ENCODE measurements at places on chromosomes 2 and 18.

- no peaks in the 10 kb centered on the region for H3K36me3 ChIP-seq
- no peak for DNase-seq
- no peak overlapping the region for H3K4me3 ChIP-seq
- H3K4me1 ChIP-seq: no peaks in the 10 kb centered on the region
- H3K27me3 ChIP-seq: no peaks in the 10 kb centered on the region
- no peak overlapping the region for H3K27ac ChIP-seq
Measured at GRCh38 chr18:31077878-31078277, 24.3 kb downstream of the DSC2 start.

- no peak overlapping the region for H3K4me3 ChIP-seq
- no peaks in the 10 kb centered on the region for H3K36me3 ChIP-seq
- peaks cover 4% of the 10 kb centered on the region for H3K4me1 ChIP-seq
- H3K27ac ChIP-seq: no peak overlapping the region
Measured at GRCh38 chr2:234701421-234701820, 204.5 kb upstream of the ARL4C start.

DNA sequence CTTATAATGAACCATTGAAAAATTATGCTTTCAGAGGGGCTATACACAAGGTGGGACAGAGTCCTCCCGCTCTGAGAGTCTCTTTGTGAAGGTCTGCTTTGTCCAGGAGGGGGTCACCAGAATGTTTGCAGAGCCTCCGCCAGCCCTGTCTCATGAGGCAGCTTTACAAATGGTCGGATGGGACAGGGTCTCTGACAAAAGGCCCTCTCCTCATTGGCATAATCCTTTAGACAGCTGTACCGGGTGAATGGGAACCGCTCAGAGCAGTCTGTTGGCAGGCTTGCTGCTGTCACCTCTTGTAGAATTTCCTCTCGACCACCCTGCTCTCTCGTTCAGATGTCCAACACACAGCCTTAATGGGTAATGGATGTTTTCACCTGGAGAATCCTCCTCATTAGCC, 40.2 kb upstream of the TGIF1 start:
- H3K4me1 ChIP-seq: peaks cover 24% of the 10 kb centered on the region
- no peak for DNase-seq
- no peak overlapping the region for H3K4me3 ChIP-seq
- no peaks in the 10 kb centered on the region for H3K27me3 ChIP-seq

GRCh38 chr2:59935005-59935404, 618.4 kb downstream of the BCL11A start:
- H3K4me3 ChIP-seq: no peak overlapping the region
- H3K27me3 ChIP-seq: no peaks in the 10 kb centered on the region
- no peak for DNase-seq
- no peaks in the 10 kb centered on the region for H3K4me1 ChIP-seq

DNA sequence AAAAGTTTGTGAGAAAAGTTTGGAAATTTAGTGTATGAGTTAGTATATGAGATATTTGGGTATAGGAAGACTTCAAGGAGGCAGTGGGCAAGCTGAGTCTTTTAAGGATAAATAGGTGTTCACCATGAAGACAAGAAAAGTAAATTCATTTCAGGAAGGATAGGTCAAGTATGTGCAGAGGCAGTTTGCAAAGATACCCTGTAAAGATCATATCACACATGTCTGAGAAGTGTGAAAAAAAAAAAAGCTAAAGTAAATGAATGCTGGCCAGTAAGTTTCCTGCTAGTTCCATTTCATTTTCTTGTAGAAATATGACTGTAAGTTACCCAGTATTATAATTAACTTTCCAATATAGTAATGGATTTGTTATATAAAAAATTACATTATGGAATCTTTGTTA, 131.0 kb downstream of the PHLPP1 start:
- H3K27me3 ChIP-seq: no peaks in the 10 kb centered on the region
- no peak overlapping the region for H3K4me3 ChIP-seq
- H3K4me1 ChIP-seq: peaks cover 28% of the 10 kb centered on the region
- no peak for DNase-seq

DNA sequence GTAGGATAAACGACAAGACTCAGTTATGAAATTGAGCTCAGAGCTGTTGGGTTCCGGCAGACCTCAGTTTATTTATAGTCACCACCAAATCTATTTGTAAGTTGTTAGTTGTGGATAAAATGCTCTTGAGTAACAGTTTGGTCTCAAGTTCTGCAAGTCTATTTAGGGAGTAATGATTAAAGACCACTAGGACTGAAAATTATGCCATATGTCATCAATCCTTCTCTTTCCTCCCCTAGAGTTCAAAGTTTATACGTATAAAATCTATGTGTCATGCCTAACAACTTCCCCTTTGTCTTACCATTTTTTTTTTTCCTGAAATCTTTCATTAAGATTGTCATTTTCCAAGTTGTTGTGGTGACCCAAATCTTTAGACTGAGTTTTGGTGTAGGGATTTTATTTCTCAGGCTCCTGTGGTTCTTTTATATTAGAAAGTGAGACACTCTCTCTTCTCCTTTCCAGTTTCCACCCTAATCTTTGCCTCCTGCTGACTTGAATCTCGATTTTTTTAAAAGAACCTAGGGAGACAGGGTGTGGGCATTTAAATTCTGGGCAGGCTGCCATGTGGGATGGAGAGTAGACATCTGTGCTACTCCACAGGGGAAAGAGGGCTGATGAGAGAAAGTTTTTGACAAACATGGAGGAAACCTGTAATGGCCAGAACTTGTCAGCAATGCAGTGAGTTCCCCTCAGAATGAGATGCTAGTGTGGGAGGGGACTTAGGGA, 51.0 kb downstream of the LAMA3 start:
- no peaks in the 10 kb centered on the region for H3K36me3 ChIP-seq
- peaks cover 17% of the 10 kb centered on the region for H3K27me3 ChIP-seq
- no peak for DNase-seq

DNA sequence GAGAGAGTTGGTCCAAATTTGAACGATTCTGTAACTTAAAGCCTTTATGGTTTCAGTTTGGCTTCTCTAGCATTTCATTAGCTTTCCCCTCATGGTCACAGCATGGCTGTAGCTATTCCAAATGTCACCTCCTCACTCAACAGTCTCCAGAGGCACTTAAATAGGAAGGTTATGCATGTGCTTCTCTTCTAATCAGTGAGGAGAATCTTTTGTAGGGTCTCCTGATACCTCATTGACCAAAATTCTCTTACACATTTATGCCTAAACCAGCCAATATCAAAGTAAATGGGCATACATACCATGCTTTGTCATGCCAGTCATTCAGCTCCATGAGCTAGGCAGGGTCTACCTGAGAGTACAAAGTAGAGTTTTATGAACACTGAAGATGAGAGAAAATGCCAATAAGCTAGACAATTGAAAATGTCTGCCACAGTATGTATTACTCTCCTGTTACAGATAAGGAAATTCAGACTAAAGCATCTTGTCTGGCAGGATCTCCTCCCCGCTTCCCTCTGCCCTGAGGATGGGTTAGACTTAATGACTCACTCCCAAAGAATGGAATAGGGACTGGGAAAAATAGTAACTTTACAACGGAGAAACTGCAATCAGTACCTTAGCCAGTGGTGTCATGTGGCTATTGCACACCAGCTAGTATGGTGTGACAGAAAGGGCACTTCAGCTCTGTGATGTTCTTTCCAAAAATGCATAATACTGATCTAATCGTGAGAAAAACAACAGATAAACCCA, 15.4 kb downstream of the DSG2 start:
- no peak overlapping the region for H3K27ac ChIP-seq
- H3K4me3 ChIP-seq: no peak overlapping the region
- DNase-seq: no peak
- H3K27me3 ChIP-seq: no peaks in the 10 kb centered on the region
- H3K4me1 ChIP-seq: no peaks in the 10 kb centered on the region

DNA sequence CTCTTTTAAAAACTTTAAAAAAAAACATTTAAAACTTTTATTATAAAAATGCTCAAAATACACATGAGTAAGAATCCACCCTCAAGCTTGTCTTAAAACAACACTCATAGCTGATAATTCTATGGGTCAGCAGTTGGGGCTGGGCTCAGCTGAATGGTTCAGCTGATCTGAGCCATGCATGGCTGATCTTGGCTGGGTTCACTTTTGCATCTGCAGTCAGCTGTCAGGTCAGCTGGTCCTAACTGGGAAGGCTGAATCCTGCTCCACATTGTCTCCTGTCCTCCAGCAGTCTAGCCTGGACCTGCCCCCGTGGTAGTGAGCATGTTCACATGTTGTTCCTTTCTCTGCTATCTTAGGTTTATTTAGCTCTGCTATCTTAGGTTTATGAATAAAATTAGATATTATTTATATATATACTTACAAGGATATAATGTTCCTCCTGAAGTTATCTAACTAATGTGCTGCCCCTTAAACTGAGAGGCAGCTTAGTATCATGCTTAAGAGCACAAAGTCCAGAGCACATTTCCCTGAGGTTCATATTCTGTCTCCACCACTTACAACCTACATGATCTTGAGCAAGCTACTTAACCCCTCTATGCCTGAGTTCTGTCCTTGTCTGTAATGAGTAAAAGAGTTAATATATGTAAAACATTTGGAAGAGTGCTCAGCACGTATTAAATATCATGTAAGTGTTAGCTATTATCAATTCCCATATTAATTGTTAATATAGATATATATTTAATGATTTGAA, 309.4 kb downstream of the PTPRM start:
- no peaks in the 10 kb centered on the region for H3K36me3 ChIP-seq
- no peak overlapping the region for H3K4me3 ChIP-seq
- H3K4me1 ChIP-seq: no peaks in the 10 kb centered on the region
- no peak for DNase-seq
- H3K27ac ChIP-seq: no peak overlapping the region

- DNase-seq: no peak
- H3K4me1 ChIP-seq: no peaks in the 10 kb centered on the region
- no peak overlapping the region for H3K27ac ChIP-seq
Measured at GRCh38 chr2:79832511-79833234, 319.8 kb downstream of the CTNNA2 start.

GRCh38 chr2:113283704-113284284, 5.1 kb upstream of the PAX8 start:
- H3K36me3 ChIP-seq: no peaks in the 10 kb centered on the region
- no peak for DNase-seq
- no peak overlapping the region for H3K27ac ChIP-seq
- no peaks in the 10 kb centered on the region for H3K4me1 ChIP-seq

- peaks cover 8% of the 10 kb centered on the region for H3K27me3 ChIP-seq
- no peaks in the 10 kb centered on the region for H3K36me3 ChIP-seq
- no peak for DNase-seq
Measured at GRCh38 chr2:31216734-31217133, 581 bp downstream of the CAPN14 start.

DNA sequence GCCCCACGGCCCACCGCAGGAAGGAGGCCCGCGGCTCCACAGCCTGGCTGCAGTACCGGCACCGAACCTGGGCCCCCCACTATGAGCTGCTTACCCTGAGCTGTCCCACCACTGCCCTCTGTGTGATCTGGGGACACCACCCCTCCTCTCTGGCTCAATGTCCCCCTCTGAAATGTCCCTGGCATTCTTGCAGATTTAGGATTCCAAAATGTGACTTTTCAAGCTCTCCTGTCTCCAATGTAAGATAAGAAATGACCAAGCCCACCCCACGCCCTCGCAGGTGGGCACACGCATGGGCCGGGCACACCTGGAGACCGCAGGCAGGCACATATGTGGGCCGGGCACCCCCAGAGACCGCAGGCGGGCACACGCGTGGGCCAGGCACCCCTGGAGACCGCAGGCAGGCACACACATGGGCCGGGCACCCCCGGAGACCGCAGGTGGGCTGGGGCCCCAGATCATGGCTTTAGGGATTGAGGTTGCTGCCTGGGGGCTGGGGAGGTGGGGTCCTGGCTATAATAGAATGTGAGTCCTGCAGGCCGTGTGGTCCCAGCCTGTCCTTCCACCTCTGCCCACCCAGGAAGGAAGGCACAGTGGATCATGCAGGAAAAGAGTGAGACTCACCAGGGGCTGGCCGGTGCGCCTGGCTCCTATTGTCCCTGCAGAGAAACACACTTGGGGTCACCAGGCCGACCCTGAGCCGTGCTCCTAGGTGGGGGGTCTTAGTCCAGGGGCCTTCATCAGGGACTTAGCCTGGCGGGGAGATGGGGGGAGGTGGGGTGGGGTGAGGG, 7.2 kb downstream of the PDCD1 start:
- DNase-seq: no peak
- peaks cover 1% of the 10 kb centered on the region for H3K27me3 ChIP-seq
- H3K4me3 ChIP-seq: no peak overlapping the region
- no peaks in the 10 kb centered on the region for H3K36me3 ChIP-seq
- H3K4me1 ChIP-seq: peaks cover 5% of the 10 kb centered on the region

- H3K4me3 ChIP-seq: no peak overlapping the region
- H3K36me3 ChIP-seq: no peaks in the 10 kb centered on the region
- no peaks in the 10 kb centered on the region for H3K4me1 ChIP-seq
- H3K27me3 ChIP-seq: no peaks in the 10 kb centered on the region
- H3K27ac ChIP-seq: no peak overlapping the region
- no peak for DNase-seq
Measured at GRCh38 chr2:214107726-214108125, 303.1 kb upstream of the VWC2L start.

- peaks cover 5% of the 10 kb centered on the region for H3K27me3 ChIP-seq
- no peak for DNase-seq
- H3K4me1 ChIP-seq: no peaks in the 10 kb centered on the region
- H3K4me3 ChIP-seq: no peak overlapping the region
- H3K27ac ChIP-seq: no peak overlapping the region
Measured at GRCh38 chr2:199895406-199895805, 15.7 kb upstream of the C2orf69 start.

GRCh38 chr2:3443506-3444084, 64.1 kb downstream of the TRAPPC12 start:
- DNase-seq: no peak
- no peak overlapping the region for H3K4me3 ChIP-seq
- H3K27me3 ChIP-seq: no peaks in the 10 kb centered on the region
- no peak overlapping the region for H3K27ac ChIP-seq
- H3K4me1 ChIP-seq: peaks cover 16% of the 10 kb centered on the region

GRCh38 chr18:32915516-32915915, 142.7 kb upstream of the KLHL14 start:
- H3K27ac ChIP-seq: no peak overlapping the region
- no peak for DNase-seq
- H3K27me3 ChIP-seq: no peaks in the 10 kb centered on the region
- no peaks in the 10 kb centered on the region for H3K4me1 ChIP-seq
- no peak overlapping the region for H3K4me3 ChIP-seq
- H3K36me3 ChIP-seq: no peaks in the 10 kb centered on the region

DNA sequence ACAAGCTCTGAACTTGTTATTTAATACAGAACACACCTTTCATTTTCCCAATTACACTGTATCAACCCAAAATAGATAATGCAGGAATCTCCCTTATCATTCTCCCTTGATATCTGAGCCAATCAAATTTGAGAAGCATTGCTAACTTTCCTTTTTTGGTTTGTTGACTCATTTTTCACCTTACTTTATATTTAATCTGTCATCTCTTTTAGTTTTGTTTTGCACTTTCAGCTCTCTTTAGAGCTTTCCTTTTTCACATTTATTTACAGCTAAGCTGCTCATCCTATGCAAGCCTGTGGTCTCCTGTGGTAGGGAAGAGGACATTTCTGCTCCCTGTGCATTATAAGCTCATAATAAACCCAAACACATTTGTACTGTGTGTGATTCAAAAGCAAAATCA, 50.1 kb downstream of the ITGAV start:
- peaks cover 25% of the 10 kb centered on the region for H3K4me1 ChIP-seq
- H3K27me3 ChIP-seq: no peaks in the 10 kb centered on the region
- peak overlapping the region; percentile 73 for H3K27ac ChIP-seq
- peaks cover 6% of the 10 kb centered on the region for H3K36me3 ChIP-seq
